T-helper 1 cell (primary cell): ENCODE measurements at places on chromosomes 13 and 19.

DNA sequence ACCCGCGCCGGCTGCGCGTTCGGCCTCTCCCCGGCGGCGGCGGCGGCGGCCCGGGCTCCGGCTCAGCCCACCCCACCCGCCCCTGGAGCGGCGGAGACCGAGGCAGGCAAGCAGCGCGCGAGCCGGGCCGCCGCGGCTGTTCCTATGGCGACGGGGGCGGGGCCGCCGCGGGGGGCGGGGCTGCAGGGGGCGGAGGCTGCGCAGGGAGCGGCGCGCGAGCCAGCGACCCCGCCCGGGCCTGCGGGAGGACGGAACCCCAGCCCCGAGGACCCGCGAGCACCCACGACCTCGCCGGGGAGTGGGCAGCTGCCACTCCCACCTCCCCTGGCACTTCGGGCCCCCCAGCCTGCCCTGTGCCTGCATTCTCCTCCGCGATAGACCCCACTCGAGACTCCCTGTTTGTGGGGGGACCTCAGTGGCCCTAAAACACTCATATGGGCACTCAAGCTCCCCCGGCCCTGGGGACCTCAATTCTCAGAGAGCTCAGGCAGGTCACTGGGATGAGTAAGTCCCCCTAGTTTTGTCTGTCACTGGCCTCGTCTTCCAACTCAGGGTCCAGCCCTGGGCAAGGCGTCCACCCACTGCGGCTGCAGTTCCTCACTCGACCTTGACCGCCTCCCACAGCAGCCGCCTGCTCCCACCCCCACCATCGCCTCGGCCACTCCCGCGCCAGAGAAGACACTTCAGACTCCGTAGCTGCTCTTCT, at the start of gene CTXN1:
TSS of gene CTXN1 (minus strand) at position 115 of the 706 bp plus-strand sequence. CDS start 597 bp downstream, outside the sequence.
- peak; percentile 74 for DNase-seq

GRCh38 chr19:5753743-5754142, 30.8 kb downstream of the PRR22 start:
- DNase-seq = no peak

DNA sequence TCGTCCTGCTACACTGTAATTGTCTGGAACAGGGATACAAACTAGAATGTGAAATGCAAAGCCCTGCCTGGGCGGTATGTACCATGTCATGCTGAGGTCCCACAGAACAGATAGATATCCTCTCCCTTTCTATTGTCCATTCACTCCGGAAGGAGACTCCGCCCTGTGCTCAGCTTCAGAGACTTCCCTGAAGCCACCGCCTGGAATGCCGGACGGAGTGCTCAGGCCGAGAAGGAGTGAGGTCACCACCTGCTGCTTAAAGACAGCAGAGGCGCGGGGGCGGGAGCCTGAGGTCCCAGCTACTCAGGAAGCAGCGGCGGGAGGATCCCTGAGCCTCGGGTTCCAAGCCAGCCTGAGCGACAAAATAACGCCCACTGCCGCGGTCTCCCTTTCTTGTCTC, 890 bp upstream of the ZNF611 start:
- no peak for DNase-seq

GRCh38 chr13:46149272-46150133, 32.5 kb downstream of the LCP1 start:
- no peak for DNase-seq

- no peak for DNase-seq
Observed at GRCh38 chr13:103531278-103531677, 465.1 kb upstream of the SLC10A2 start.

GRCh38 chr13:45811891-45812694, 39.5 kb downstream of the SIAH3 start:
- no peak for DNase-seq

- no peak for DNase-seq
Observed at GRCh38 chr13:66534561-66534960, 695.6 kb downstream of the PCDH9 start.

GRCh38 chr13:77345150-77345780, 18.4 kb upstream of the MYCBP2 start:
- no peak for DNase-seq

GRCh38 chr13:67726979-67727378, 496.8 kb upstream of the PCDH9 start:
- no peak for DNase-seq
